Activated CD8-positive, alpha-beta T cell treated with anti-CD3 and anti-CD28 coated beads for 36 hours (primary cell): ENCODE measurements at places on chromosomes 6 and 20. TPM values are rescaled to one million over a fixed set of nuclear protein-coding genes. Genes with fewer than 3 reads are reported as not detected.

GRCh38 chr20:32411955-32412706 lies 54.0 kb downstream of the ASXL1 start:
- no peak for DNase-seq
- no peaks in the 10 kb centered on the region for H3K27me3 ChIP-seq
- peaks cover 45% of the 10 kb centered on the region for H3K36me3 ChIP-seq
- H3K27ac ChIP-seq, result peak overlapping the region; percentile 36
- H3K4me1 ChIP-seq, result peaks cover 61% of the 10 kb centered on the region

Gene OPN5
- total RNA-seq, result not detected

- H3K27me3 ChIP-seq, result peaks cover 36% of the 10 kb centered on the region
- H3K27ac ChIP-seq, result no peak overlapping the region
- peaks cover 4% of the 10 kb centered on the region for H3K4me1 ChIP-seq
- no peaks in the 10 kb centered on the region for H3K36me3 ChIP-seq
- H3K4me3 ChIP-seq, result no peak overlapping the region
These were observed 2.4 kb upstream of the GPX6 start for GRCh38 chr6:28517964-28518363.

DNA sequence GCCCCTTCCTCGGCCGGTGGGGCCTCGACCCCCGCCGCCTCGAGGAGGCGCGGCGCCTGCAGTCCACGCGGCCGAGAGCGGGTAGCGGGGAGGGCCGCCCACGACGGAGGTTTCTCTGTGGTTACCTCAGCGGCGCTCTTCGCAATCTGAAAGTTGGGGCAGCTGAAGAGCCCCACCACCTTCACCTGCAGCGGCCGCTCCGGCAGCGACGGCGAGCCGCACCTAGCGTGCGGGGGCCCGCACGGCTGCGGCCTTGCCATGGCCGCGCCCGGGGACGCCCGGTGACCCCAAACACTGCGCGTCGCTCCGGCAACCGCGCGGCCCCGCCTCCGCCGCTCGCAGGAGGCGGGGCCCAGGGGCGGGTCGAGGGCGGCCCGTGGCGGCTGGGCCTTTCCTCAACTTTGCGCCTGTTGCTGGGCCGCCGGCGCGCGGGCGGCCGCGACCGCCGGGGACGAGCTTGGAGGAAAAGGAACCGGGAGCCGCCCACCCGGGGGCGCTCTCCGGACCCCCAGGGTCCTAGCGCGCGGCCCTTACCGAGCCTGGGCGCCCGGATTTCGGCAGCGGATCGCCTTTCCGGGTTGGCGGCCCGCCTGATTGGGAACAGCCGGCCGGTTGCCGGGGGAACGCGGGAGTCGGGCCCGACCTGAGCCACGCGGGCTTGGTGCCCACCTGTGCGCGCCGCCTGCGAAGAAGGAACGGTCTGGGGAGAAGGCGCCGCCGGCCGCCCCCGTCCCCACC lies at the start of the genes PPIL6 and SMPD2:
TSS of gene PPIL6 (minus strand) at position 298 of the 738 bp plus-strand sequence. CDS start at position 260, 38 bp downstream.
TSS of gene SMPD2 (plus strand) at position 394 of the 738 bp plus-strand sequence. CDS start 398 bp downstream, outside the sequence.
- DNase-seq, result peak; percentile 80
- no peaks in the 10 kb centered on the region for H3K27me3 ChIP-seq
- H3K36me3 ChIP-seq, result peaks cover 16% of the 10 kb centered on the region
- peak within 1 kb of the TSS; percentile 89 for H3K27ac ChIP-seq

GRCh38 chr6:55666606-55667225 lies 87.7 kb upstream of the HMGCLL1 start:
- no peaks in the 10 kb centered on the region for H3K4me1 ChIP-seq
- H3K27me3 ChIP-seq, result no peaks in the 10 kb centered on the region
- no peak for DNase-seq
- H3K4me3 ChIP-seq, result no peak overlapping the region

DNA sequence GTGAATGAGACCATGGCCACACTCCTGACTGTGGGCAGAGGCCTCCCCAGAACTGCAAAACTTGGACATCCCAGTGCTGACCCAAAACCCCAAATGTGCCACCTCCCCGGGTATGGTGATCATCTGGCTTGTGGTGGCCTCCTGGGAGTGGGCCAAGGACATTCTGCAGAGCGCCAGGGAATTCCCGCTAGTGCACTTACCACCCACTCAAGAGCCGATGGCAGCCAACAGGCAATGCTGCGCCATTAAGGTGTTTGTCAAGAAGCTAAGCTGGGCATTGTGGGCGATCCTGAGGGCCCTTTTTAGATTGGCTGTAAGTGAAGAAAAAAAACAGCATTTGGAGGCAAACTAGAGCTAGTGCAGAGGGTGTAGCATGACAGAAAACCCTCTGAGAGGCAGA lies 9.4 kb downstream of the MMP24 start:
- peaks cover 11% of the 10 kb centered on the region for H3K36me3 ChIP-seq
- no peak for DNase-seq
- H3K4me3 ChIP-seq, result no peak overlapping the region
- H3K27me3 ChIP-seq, result peaks cover 1% of the 10 kb centered on the region

DNA sequence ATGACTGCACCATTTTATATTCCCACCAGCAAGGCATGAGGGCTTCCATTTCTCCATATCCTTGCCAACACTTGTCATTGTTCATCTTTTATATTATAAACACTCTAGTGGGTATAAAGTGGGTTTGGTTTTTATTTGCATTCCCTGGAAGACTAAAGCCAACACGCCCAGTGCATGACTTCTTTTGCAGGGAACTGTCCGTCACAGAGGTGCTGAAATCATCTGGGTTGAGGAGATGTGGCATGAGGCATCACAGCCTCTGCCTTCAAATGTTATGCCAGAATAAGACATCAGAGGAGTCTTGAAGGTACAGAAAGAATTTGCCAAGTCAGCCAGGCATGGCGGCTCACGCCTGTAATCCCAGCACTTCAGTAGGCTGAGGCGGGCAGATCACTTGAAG lies 29.9 kb upstream of the FAM210B start:
- H3K36me3 ChIP-seq, result no peaks in the 10 kb centered on the region
- DNase-seq, result peak; percentile 9
- H3K4me3 ChIP-seq, result no peak overlapping the region
- no peak overlapping the region for H3K27ac ChIP-seq
- H3K4me1 ChIP-seq, result no peaks in the 10 kb centered on the region

DNA sequence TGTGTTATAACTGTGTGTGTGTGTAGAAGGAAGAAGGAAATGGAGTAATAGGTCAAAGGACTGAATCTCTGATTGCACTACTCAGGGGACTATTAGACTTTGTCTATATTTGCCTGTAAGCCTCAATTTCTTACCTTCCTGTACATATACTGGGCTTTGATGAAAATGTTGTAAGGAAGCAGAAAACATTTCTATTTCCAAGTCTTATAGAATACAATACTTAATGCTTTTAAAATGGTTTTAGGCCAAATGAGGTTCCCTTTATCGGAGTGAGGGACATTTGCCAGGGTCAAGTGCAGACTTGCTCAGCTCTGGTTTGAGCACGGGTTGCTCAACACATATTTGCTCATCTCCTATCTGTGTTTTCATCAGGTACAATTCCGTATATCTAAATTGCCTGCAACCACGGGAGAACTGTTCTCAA lies 28.3 kb downstream of the MEP1A start:
- H3K27me3 ChIP-seq, result peaks cover 2% of the 10 kb centered on the region
- H3K4me3 ChIP-seq, result no peak overlapping the region
- H3K36me3 ChIP-seq, result no peaks in the 10 kb centered on the region
- no peak overlapping the region for H3K27ac ChIP-seq
- DNase-seq, result no peak

- H3K4me3 ChIP-seq, result no peak overlapping the region
- no peak for DNase-seq
- H3K27me3 ChIP-seq, result no peaks in the 10 kb centered on the region
- no peak overlapping the region for H3K27ac ChIP-seq
- no peaks in the 10 kb centered on the region for H3K4me1 ChIP-seq
- no peaks in the 10 kb centered on the region for H3K36me3 ChIP-seq
These were observed 73.8 kb upstream of the CD2AP start for GRCh38 chr6:47403801-47404200.

GRCh38 chr20:62454904-62455636 lies 20.7 kb downstream of the GATA5 start:
- no peak overlapping the region for H3K4me3 ChIP-seq
- H3K4me1 ChIP-seq, result no peaks in the 10 kb centered on the region
- no peak overlapping the region for H3K27ac ChIP-seq
- H3K36me3 ChIP-seq, result no peaks in the 10 kb centered on the region
- peaks cover 5% of the 10 kb centered on the region for H3K27me3 ChIP-seq

Gene HSP90AB1
- total RNA-seq, result 2,130 TPM

Gene RGS19
- 44.1 TPM for total RNA-seq
